ENCODE measurements at places on chromosomes 2 and 18. TPM values are rescaled to one million over a fixed set of nuclear protein-coding genes. Genes with fewer than 3 reads are reported as not detected.

- DNase-seq = no peak
These were observed 148.8 kb upstream of the CDH19 start for GRCh38 chr18:66752733-66753132.

DNA sequence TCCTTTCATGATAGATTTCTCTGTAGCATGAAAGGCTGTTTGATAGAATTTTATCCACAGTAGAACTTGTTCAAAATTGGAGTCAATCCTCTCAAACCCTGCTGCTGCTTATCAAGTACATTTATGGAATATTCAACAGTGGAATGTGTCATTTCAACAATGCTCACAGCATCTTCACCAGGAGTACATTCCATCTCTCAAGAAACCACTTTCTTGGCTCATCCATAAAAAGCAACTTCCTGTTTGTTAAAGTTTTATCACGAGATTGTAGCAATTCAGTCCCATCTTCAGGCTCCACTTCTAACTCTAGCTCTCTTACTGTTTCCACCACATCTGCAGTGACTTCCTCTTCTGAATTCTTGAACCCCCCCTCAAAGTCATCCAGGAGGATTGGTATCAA lies 29.4 kb downstream of the PDCL3 start:
- DNase-seq = no peak

DNA sequence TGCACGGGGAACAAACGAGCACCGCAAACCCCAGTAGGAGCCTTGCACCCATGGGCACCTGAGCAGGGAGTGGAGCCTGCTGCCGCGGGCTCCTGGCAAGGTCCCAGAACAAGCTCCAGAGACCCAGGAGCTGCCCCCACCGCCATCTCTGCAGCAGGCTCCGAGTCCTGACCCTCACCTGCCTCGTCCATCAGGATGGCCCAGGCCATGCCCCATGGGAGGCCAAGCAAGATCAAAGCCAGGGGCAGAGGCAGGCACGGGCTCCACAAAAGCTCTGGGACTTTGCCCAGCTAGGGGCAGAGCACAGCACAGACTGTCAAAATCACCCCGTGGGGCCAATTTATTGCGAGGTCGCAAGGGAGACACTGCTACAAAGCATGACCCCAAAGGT lies 43.6 kb downstream of the GPC1 start:
- DNase-seq = peak; percentile 29

- DNase-seq = no peak
These were observed 47.2 kb downstream of the CDC42EP3 start for GRCh38 chr2:37623971-37624900.

GRCh38 chr2:60000686-60001085 lies 552.8 kb downstream of the BCL11A start:
- no peak for DNase-seq

- DNase-seq = no peak
These were observed 88.0 kb downstream of the LTBP1 start for GRCh38 chr2:33034784-33035183.

GRCh38 chr2:85712336-85712735 lies 18.2 kb downstream of the GNLY start:
- no peak for DNase-seq

CFC1 gene
- 1.4 TPM for total RNA-seq
